Liver (tissue), 10 donors: ENCODE measurements at places on chromosomes 1 and 21. TPM values are rescaled to one million over a fixed set of nuclear protein-coding genes. Genes with fewer than 3 reads are reported as not detected.

GRCh38 chr1:156167536-156167935 lies 14.2 kb downstream of the SEMA4A start:
- DNase-seq, result no peak
- H3K4me1 ChIP-seq, result no peaks in the 10 kb centered on the region
- no peak overlapping the region for H3K27ac ChIP-seq
- no peaks in the 10 kb centered on the region for H3K27me3 ChIP-seq
- no peaks in the 10 kb centered on the region for H3K36me3 ChIP-seq

The COL8A2 gene
- 0.47 TPM for polyA plus RNA-seq

The TENT5C gene
- polyA plus RNA-seq, result 1.1 TPM

DNA sequence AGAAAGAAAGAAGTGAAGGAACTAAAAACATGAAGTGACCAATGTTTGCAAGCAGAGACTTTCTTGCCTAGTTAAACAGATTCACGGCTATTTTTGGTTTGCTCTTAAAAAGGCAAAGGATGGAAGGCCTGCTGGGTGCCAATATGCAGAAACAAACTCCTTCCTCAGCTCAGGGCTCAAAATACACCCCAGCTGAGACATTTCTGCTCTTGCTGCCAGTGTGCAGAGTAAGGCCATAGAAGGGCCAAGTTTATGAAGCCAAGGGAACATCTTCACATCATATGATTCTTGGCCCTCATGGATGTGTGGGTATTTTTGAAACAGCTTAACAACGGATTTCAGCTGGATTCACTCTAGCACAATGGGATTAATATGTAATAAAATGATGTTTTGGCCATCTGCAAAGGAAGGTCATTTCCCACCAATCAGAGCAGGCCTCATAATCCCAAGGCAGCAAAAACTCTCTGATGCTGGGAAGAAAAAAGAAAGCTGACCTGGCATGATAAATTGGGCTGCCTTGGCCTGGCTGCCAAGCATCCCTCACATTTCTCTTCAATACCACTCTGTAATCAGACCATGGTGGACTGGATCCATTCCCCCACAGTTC lies 70.7 kb downstream of the CAPZB start:
- no peak for DNase-seq
- H3K27me3 ChIP-seq, result no peaks in the 10 kb centered on the region
- H3K4me1 ChIP-seq, result peaks cover 4% of the 10 kb centered on the region
- H3K36me3 ChIP-seq, result peaks cover 7% of the 10 kb centered on the region

- no peaks in the 10 kb centered on the region for H3K4me1 ChIP-seq
- H3K27ac ChIP-seq, result no peak overlapping the region
- no peaks in the 10 kb centered on the region for H3K27me3 ChIP-seq
- no peak overlapping the region for H3K4me3 ChIP-seq
These were observed 293.6 kb downstream of the HLX start for GRCh38 chr1:221172841-221173240.

The ABCG1 gene
- 3.5 TPM for polyA plus RNA-seq

- no peak for DNase-seq
- no peaks in the 10 kb centered on the region for H3K4me1 ChIP-seq
- H3K27ac ChIP-seq, result no peak overlapping the region
- no peak overlapping the region for H3K4me3 ChIP-seq
- H3K36me3 ChIP-seq, result peaks cover 9% of the 10 kb centered on the region
These were observed 9.4 kb upstream of the UBR4 start for GRCh38 chr1:19219451-19219850.

DNA sequence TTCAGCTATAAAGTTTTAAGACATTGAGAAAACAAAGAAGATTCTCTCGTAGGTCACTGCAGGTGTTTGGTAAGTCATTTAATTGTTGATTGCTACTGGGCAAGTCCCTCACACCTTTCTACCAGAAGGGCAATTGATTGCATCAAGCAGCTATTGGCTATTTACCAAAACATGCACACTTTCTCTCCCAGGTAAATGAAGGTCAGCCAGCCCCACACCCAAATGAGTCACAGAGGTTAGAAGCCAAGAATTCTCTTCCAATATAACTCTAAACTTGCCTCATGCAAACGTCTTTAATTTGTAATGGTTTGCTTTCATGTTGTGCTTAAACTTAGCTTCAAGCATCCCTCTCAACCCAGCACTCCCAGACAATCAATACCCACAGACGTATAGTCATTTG lies 475.3 kb upstream of the ADGRL2 start:
- no peaks in the 10 kb centered on the region for H3K36me3 ChIP-seq
- H3K27me3 ChIP-seq, result no peaks in the 10 kb centered on the region
- DNase-seq, result no peak
- no peaks in the 10 kb centered on the region for H3K4me1 ChIP-seq

DNA sequence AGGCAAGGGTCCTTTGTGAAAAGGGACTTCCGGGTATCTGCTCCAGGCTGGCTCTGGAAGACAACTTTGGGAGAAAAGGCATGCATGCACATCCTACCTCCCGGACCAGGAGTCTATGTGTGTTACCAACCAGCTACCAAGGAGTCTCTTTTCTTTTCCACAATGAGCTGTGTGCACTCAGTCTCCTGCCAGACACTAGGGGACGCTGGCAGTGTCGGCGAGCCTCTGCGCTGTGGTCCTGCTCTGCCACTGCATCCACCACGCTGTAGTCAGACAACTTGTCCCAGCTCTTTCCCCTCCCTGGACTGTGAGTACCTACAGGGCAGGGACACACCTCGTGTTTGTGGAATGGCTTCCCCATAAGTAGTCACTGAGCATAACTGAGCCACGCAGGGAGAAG lies 5.1 kb upstream of the SSR2 start:
- no peak overlapping the region for H3K4me3 ChIP-seq
- DNase-seq, result peak; percentile 45
- H3K36me3 ChIP-seq, result no peaks in the 10 kb centered on the region
- no peak overlapping the region for H3K27ac ChIP-seq

DNA sequence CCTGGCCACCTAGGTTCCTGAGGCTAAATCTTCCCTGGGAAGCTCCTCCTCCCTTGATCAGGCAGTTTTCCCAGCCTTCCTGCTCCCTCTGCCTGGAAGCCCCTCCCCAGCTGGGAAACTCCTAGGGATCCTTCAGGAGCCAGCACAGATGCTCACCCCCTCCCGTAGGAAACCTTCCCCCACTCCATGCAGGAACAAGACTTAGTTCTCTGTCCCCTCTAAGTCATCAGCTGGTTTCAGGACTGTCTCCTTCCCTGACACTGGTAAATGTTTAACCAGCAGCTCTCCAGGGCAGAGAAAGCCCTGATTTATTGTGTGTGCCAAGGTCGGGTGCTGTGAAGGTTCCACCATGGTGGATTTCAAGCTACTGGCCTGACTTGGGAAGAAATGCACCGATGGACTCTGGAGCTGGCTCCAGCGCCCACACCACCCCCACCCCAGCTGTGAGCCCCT lies 25.0 kb downstream of the TTC39A start:
- no peaks in the 10 kb centered on the region for H3K27me3 ChIP-seq
- DNase-seq, result no peak
- H3K36me3 ChIP-seq, result no peaks in the 10 kb centered on the region

The DNALI1 gene
- polyA plus RNA-seq, result 5.2 TPM

DNA sequence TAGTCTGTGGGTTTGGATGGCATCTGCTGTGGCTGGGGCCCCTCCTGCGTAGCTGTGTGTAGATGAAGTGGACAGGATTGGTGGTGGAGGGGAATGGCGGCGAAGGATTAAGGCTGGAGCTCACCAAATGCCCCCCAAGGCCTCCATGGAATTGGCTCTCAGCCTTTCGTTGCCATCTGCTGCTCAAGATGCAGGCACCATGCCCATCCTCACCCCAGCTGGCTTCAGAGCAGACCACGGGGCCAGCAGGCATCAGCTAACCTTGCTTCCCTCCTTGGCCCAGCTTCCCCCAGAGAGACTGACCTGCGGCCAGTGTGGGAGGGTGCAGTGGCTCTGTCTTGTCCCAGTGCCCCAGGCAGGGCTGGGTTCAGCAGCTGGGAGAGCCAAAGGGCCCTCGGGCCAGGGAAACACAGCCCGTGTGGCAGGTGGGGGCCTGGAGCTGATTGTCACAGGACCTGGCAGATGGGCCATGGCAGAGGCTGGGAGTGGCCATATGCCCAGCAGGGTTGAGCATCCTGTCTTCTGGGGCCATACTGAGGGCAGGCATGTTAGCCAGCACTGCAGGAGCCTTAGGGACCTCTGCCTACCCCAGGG lies 66.8 kb upstream of the ACTL8 start:
- H3K4me3 ChIP-seq, result no peak overlapping the region
- H3K36me3 ChIP-seq, result peaks cover 40% of the 10 kb centered on the region
- H3K4me1 ChIP-seq, result no peaks in the 10 kb centered on the region
- H3K27ac ChIP-seq, result no peak overlapping the region
- DNase-seq, result no peak

- DNase-seq, result no peak
- H3K27ac ChIP-seq, result no peak overlapping the region
- H3K4me3 ChIP-seq, result no peak overlapping the region
- no peaks in the 10 kb centered on the region for H3K4me1 ChIP-seq
These were observed 37.6 kb downstream of the OR10R2 start for GRCh38 chr1:158509471-158510156.
